CD4-positive, alpha-beta T cell treated with Interleukin-4 for 4 hours (primary cell): ENCODE measurements at places on chromosomes 2 and 18.

DNA sequence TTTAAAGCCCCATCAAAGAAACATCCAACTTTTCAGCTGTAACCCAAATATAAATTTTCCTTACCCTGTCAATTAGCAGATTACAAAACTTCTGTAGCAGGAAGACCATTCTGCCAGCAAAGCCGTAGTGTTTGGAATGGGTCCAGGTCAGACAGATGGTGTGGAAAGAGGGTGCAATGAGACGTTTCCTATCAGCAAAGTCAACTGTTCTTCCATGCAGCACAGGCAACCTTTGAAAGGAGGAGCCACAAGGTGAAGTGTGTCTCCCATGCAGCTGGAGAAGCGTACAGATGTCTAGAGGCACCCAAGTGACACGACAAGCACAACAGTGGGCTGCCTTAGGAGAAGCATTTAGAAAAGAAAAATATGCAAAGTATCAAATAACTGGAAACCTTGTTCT, 83.7 kb downstream of the SP3 start:
- no peak for DNase-seq

- DNase-seq = no peak
These were observed 6.7 kb upstream of the GPR55 start for GRCh38 chr2:230931556-230932231.

- no peak for DNase-seq
These were observed 593.2 kb upstream of the ZNF804A start for GRCh38 chr2:184004948-184005672.

DNA sequence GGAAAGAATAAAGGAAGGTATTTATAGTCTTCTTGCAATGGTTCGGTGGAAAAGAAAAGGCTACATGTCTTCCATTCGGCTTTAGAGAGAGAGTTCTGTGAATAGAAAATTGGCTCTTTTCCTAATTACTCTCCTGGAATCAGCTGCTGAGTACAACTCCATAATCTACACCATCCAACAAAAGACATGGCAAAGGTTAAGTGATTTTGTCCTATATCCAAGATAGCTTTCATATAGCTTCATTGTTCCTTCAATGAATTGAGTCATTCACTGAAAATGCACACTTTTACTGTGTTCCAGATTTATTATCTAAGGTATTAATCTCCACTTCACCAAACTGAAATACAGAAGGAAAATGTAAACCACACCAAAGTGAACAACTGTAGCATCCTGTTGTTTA, 514.5 kb downstream of the LRRTM4 start:
- DNase-seq = no peak

DNA sequence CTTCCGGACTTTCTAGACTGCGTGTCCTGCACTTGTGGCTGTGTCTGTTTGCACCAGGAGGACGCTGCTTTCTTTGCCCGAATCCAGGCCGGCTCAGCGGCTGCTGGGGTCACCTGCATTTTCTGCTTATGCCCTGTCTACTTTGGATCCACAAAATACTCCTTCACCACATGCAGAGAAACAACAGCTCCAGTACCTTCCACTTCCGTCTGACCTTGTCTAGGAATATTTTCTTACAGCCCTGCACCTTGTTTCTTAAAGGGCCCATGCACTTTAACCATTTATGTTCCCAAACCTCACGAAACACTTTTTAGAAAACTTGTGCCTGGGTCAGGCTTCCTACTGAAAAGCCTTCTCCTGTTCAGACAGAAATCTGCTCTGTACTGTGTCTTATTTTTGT, 129.4 kb upstream of the NCK2 start:
- no peak for DNase-seq

DNA sequence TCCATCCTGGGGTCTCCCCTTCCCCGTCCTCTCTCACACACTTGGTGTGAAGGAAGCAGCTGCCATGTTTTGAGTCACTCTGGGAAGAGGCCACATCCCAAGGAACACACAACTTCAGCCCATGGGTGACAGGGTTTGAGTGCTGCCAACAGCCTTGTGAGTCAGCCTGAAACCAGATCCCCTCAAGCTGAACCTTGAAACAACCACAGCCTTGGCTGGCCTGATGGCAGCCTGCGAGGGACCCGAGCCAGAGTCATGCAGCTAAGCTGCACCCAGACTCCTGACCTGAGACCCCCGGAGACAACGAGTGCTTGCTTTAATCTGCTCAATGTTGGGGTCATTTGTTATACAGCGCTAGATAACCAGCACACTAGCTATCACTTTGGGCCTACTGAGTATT, 19.3 kb upstream of the MC2R start:
- no peak for DNase-seq

GRCh38 chr2:178628605-178629004, 148.3 kb downstream of the PLEKHA3 start:
- DNase-seq = no peak
